ENCODE measurements at places on chromosomes 3 and 15.

GRCh38 chr3:127802606-127803005, 19.7 kb downstream of the MGLL start:
- no peak for DNase-seq

DNA sequence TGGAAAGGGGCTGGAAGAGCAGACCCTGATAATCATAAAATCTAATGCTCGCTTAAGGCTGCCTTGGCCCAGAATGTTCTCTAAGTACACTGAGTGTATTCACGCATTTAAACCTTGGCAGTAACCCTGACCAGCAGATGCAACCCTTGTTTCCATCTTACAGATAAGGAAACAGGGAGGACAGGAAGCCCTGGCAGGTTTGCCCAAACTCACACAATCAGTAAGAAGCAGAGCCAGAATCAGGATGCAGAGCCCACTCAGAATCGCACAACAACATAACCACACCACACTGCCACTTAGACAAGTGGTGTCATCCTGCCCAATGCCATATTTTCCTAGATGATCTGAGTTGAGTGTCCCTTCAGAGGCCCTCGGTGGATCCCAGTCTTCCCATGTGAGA, 214.5 kb upstream of the HES1 start:
- no peak for DNase-seq

GRCh38 chr3:197511853-197512635, 43.7 kb downstream of the BDH1 start:
- no peak for DNase-seq

- no peak for DNase-seq
These were observed 289.8 kb downstream of the ZBTB20 start for GRCh38 chr3:114857299-114857701.

DNA sequence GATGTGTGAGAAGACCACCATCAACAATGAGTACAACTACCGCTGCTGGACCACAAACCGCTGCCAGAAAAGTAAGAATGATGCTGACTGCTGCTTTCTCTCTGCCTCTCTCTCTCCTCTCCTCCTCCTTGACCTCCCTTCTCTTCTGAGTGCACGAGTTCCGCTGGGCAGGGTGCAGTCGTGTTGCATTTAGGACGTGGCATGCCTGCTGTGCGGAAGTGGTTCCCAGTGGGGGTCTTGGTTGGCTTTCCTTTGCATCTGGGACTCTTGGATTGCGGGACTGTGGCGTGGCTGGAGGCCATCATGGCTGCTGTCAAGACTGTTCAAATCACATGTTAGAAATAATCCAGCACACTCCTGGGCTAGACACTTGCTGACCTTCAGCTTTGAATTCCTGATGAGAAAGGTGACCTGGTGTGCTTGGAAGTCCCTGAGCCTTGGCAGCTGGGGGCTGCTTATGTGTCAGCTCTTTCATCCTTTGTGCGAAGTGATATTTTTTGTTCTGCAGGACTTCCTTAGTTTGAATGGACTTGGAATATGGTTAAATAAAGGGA, 59.8 kb downstream of the IGF1R start:
- DNase-seq: no peak

- no peak for DNase-seq
These were observed 14.8 kb upstream of the RBP2 start for GRCh38 chr3:139491027-139491700.

GRCh38 chr3:33426068-33426467, 14.1 kb downstream of the UBP1 start:
- no peak for DNase-seq

- DNase-seq: no peak
These were observed 26.6 kb upstream of the FLNB start for GRCh38 chr3:57981483-57982087.

DNA sequence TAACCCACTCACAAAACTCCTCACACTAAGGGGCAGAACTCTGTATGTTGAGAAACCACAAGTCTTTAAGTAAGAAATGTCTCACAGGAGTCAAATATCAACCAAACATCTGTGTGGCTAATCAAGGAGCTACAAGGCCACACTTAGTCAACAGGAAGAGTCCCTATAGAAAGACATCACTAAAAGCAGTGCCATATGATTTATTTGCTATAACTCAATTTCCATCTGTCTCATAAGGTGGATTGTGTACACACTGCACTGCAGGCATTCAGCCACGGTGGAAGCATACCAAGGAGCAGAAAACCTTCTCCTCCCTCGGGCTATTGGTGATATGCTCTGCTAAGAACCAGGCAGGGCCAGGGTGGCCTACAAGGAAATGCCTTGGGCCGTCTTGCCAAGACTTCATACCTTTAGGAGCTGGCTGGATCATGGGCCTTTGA, 197.6 kb upstream of the CFAP20DC start:
- no peak for DNase-seq

- DNase-seq: no peak
These were observed 37.3 kb downstream of the CRYGS start for GRCh38 chr3:186506857-186507256.

Measured in HuH-7 (cell line).